ENCODE measurements at places on chromosomes 16 and 17. TPM values are rescaled to one million over a fixed set of nuclear protein-coding genes. Genes with fewer than 3 reads are reported as not detected.

ASGR1 gene
- 11.3 TPM for total RNA-seq

SOX9 gene
- total RNA-seq = 20.7 TPM

TRAP1 gene
- total RNA-seq = 55.1 TPM

CES3 gene
- total RNA-seq = 0.49 TPM

KCNH6 gene
- total RNA-seq = 0.25 TPM

NPEPPS gene
- 184 TPM for total RNA-seq

FOXL1 gene
- 0.49 TPM for total RNA-seq

KRT37 gene
- total RNA-seq = not detected

SCNN1B gene
- total RNA-seq = not detected

ENO3 gene
- total RNA-seq = 0.74 TPM

STAC2 gene
- 0.49 TPM for total RNA-seq

SARM1 gene
- total RNA-seq = 18.9 TPM

PYY gene
- not detected for total RNA-seq

SLC9A5 gene
- total RNA-seq = 1.2 TPM

TMEM238L gene
- not detected for total RNA-seq

MTSS2 gene
- total RNA-seq = 45.5 TPM

KRT9 gene
- not detected for total RNA-seq

SPNS1 gene
- total RNA-seq = 16.5 TPM

TCAP gene
- total RNA-seq = 1.5 TPM

SLC35B1 gene
- 26.1 TPM for total RNA-seq

NRN1L gene
- total RNA-seq = not detected

GINS2 gene
- 3.4 TPM for total RNA-seq

STUB1 gene
- total RNA-seq = 37.9 TPM

KRT12 gene
- not detected for total RNA-seq

PDILT gene
- not detected for total RNA-seq

PIPOX gene
- total RNA-seq = 3.0 TPM

TMEM88 gene
- total RNA-seq = 0.49 TPM

CETP gene
- 0.74 TPM for total RNA-seq

OTOA gene
- total RNA-seq = 0.25 TPM

RNF213 gene
- total RNA-seq = 16.0 TPM

NCOR1 gene
- total RNA-seq = 95.9 TPM

SMURF2 gene
- 42.5 TPM for total RNA-seq

ZNRF1 gene
- total RNA-seq = 24.3 TPM

Measured in temporal lobe (tissue), 4 donors.